ENCODE measurements at places on chromosomes 6 and 20.

DNA sequence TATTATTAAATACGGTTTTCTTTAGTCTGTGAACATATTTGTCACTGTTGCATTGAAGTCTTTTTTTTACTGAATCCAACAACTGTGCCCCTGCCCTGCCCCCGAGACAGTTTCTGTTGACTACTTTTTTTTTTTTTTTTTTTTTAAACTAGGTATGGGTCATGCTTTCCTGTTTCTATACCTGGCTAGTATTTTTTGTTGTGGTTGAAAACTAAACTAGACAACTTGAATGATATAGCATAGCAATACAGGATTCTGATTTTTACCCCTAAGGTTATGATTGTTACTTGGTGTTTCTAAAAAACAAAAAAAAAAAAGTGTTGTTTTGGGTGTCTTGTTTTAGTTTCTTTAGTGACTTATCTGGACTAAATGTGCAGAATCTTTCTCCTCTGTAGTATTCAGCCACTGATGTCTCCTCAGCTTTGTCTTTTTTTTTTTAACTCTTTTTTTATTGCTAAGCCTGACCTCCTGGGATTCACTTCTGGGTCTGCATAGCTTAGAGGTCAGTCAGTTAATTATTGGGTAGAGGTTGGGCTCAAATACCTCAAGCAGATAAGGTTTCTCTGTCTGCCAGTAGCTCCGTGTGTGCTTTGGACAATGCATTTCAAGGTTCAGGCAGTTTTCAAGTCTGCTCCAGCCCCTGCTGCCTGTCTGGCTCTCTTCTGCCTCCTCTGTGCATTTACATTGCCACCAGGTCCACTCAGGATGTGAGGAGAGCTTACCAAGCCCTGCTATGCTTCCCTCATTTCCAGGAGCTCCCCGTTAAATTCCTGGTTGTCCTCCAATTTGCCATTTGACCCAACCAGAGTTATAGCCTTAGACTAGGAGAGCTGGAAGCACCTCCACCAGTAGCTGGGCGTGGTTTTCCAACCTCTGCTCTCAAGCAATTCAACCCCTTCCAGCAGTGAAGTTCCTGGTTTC is 91.4 kb downstream of the SYNDIG1 start:
- no peak for DNase-seq

- no peak for DNase-seq
These were observed 65.3 kb downstream of the PSMB1 start for GRCh38 chr6:170487707-170488329.

DNA sequence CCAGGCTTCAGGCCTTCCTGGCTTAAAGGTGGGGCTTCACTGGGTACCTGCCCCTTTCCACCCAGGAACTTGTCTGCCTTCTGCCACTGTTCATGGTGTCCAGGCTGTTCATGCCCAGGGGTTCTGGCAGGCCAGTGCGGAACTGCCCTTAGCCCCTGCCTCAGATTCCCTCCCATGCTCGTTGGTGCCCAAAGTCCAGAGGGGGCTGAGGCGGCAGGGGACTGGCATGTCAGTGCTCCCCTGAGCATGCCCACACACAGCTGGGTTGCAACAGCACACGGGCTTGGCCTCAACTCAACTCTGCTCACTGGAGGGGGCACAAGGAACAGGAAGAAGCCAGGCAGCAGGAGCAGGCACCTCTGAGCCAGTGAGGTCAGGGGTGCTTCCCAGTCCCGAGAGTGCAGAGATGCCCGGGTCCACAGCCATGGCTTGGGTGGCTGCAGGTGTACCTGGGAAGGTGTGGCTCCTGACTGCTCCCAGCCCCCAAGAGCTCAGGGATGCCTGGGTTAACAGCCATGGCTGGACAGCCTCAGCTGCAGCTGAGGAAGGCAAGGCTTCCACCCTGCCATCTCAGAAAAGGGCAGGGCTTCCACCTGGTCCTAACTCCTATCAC is 845.9 kb downstream of the EYS start:
- DNase-seq: peak; percentile 24

GRCh38 chr20:5890773-5891441 is 59.4 kb downstream of the TRMT6 start:
- DNase-seq: no peak

- no peak for DNase-seq
These were observed 21.1 kb downstream of the FOXC1 start for GRCh38 chr6:1630771-1631217.

GRCh38 chr6:163533443-163533842 is 118.9 kb downstream of the QKI start:
- DNase-seq: no peak

GRCh38 chr20:59784791-59785668 is 148.4 kb downstream of the SYCP2 start:
- DNase-seq: no peak

- no peak for DNase-seq
These were observed 105.4 kb downstream of the CD83 start for GRCh38 chr6:14222956-14223355.

GRCh38 chr6:25961619-25962148 is 918 bp upstream of the TRIM38 start:
- no peak for DNase-seq

All from upper lobe of left lung (tissue), 6 donors.